ENCODE measurements at places on chromosomes 12 and 14. TPM values are rescaled to one million over a fixed set of nuclear protein-coding genes. Genes with fewer than 3 reads are reported as not detected.

The PLXNC1 gene
- 4.2 TPM for total RNA-seq

The NTS gene
- total RNA-seq, result not detected

GRCh38 chr12:38328306-38328895, 11.8 kb downstream of the ALG10B start:
- DNase-seq, result no peak

GRCh38 chr14:89067293-89067972, 243.0 kb downstream of the TTC8 start:
- DNase-seq, result no peak

DNA sequence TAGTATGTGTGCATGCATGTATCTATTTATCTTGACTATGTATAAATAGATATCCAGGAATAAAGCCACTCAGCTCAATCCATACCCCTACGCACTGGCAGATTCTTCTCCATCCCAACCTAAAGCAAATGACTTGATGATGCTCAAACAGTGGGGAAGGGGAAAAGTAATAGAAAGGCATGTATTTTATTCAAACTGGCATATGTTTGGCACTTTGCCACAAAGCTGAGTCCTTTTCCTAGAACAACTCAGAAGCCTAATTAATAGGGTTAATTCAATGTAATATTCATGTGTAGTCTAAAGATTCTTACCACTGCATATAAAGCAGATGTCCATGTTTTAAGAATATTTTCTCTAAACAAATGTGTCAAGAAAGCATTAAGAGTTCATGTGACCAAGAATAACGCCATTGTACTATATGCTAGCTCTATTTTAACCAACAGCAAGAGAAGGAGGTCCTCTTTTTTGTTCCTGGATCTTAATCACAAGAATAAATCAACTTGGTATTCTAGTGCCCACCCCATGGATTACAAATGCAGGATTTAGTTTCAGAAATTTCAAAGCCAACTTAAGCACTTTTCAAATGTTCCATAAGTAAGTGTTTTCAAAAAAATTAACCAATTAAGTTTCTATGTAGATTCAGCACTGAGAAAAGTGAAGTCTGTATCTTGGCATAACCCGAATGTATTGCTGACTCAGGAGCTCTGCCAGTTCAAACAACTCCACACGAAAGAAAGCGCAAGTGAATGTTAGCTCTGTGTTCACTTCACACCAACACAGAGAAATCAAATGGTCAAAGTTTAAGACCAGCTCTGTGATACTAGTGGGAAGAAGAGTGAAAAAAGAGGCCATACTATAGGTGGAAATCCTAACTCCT, 233.6 kb downstream of the MED13L start:
- DNase-seq, result no peak

The RNFT2 gene
- 1.6 TPM for total RNA-seq

DNA sequence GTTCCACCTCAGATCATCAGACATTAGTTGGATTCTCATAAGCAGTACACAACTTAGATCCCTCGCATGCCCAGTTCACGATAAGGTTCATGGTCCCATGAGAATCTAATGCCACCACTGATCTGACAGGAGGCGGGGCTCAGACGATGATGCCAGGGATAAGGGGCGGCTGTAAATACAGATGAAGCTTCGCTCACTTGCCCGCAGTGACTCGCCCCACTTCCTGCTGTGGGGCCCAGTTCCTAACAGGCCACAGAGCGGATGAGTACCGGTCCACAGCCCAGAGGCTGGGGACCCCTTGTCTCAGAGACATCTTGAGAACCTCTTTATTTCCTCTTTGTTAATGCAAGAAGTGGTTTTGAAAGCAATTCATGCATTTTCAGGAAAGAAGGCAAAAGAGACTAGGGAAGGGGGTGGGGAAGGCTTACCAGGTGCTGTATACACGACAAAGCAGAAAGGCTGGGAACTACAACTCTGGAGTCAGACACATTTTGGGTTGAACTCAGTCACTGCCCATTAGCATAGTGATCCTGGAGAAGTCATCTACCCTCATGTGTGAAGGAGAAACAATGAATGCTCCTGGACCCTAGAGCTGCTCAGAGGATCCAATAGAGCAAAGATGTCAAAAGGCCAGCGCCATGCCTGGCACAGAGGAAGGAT, 68.7 kb downstream of the EID3 start:
- no peak for DNase-seq

- no peak for DNase-seq
Observed at GRCh38 chr14:54197369-54197768, 199.4 kb upstream of the CDKN3 start.

DNA sequence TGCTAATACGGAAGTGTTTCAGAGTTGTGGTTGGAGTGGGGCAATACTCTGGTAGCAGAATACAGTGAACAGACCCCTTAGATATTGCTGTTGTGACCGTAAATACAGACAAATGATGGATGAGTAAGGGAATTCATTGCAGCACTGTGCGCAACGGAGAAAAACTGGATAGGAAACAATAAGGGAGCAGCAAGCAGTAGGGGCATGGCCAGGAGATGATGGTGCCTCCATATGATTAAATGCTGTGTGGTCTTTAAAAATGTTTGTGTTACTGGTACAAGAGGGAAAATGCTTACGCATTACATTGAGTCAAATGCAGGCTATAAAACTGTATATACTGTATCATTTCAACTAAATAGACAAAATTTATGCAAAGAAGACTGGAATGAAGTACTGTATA, 61.6 kb downstream of the EML1 start:
- DNase-seq, result no peak
